ENCODE measurements at places on chromosomes 12 and 14. TPM values are rescaled to one million over a fixed set of nuclear protein-coding genes. Genes with fewer than 3 reads are reported as not detected.

AKAP3 gene
- total RNA-seq, result 1.4 TPM

CRADD gene
- 8.7 TPM for total RNA-seq

TBK1 gene
- total RNA-seq, result 37.5 TPM

OTUB2 gene
- 3.3 TPM for total RNA-seq

TMEM179 gene
- total RNA-seq, result 0.15 TPM

LRTM2 gene
- total RNA-seq, result not detected

Measured in T-helper 1 cell treated with Interleukin-12 subunit alpha and Interleukin-12 subunit beta and Interleukin-4 antibody, amounts not matched to agents 30 ng/mL and 1 ng/mL, for 36 hours (primary cell).